Stimulated activated CD8-positive, alpha-beta memory T cell treated with anti-CD3 and anti-CD28 coated beads, Interleukin-7, amount 100 ng/mL, for 1 hour (primary cell): ENCODE measurements at places on chromosomes 4 and X.

- DNase-seq: no peak
Measured at GRCh38 chr4:74223801-74224200, 65.9 kb downstream of the MTHFD2L start.

- DNase-seq: no peak
Measured at GRCh38 chr4:81096566-81096965, 66.1 kb downstream of the BMP3 start.

DNA sequence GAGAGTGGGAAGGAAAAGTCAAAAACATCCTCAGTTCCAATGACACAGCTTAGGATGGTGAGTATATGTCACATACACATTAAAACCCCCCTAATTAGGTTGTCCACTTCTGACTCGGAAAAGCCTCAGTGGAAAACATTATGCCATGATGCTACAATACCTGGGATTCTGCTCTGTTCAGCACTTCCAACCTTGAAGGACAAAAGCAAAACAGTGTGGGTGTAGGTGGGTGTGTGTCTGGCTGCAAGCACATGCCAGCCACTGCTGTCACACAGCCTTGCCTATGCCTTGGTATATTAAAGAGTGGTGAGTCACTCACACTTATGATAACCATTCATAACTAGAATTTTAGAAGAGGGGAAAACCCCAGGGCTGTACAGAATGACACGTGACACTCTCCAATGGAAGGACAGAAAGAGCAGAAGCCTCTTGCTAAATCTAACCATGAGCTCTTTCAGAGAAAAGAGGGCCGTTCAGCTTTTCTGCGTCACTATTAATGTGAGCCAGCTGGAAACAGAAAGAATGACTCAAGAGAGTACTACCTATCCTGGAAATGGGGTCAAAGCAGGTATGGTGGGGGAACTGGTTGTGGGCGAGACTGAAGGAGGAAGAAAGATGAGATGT lies 159.6 kb downstream of the TET2 start:
- DNase-seq: no peak

DNA sequence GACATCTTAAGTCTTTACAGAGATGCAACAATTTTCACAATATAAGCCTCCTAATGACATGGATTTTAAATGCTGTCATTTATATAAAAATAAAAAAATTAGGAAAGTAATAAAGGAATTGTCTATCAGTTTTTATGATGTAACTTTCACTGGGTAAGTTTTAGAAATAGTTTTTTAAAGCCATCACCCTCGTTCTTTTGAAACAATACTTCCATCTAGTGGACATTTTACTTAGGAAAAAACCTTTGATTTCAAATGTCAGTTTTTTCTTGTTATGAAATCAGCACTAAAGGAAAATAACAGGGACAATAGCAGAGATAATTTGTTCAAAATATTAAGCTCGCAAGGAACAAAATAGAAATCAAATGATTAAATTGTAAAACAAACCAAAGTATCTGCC lies 24.3 kb upstream of the NDNF start:
- no peak for DNase-seq

- no peak for DNase-seq
Measured at GRCh38 chr4:1031956-1032795, 20.8 kb downstream of the FGFRL1 start.

DNA sequence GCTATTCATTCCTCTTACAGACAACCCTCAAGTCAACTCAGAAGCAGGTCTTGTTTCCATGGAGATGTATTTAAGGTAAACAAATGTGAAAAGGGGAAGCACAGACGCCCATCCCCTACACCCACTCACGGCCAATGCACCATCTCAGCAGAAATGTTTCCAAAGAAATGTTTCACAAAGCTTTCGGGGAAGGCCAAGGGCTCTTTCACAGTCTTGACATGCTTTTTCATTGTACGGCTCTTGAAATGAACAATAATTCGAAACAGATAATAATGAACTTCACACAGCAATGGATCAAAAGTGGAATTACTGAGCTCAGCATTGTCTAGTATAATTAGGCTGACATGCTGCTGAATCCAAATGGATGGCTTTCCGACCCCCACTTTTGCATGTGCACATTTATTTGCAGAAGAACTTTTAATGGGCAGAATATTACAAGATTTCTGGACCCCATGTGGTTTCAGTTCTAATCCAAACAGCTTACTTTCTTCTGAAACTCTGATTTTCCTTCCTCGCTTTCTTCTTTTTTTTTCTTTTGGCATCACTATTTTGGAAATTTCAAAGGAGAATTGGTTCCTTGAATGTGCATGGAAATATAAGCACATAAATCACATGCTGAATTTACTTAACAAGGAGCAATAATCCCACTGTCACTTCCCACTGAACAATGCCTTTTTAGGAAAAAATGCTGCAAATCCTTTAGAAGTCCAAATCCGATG lies 160.9 kb downstream of the SMIM20 start:
- DNase-seq: no peak

DNA sequence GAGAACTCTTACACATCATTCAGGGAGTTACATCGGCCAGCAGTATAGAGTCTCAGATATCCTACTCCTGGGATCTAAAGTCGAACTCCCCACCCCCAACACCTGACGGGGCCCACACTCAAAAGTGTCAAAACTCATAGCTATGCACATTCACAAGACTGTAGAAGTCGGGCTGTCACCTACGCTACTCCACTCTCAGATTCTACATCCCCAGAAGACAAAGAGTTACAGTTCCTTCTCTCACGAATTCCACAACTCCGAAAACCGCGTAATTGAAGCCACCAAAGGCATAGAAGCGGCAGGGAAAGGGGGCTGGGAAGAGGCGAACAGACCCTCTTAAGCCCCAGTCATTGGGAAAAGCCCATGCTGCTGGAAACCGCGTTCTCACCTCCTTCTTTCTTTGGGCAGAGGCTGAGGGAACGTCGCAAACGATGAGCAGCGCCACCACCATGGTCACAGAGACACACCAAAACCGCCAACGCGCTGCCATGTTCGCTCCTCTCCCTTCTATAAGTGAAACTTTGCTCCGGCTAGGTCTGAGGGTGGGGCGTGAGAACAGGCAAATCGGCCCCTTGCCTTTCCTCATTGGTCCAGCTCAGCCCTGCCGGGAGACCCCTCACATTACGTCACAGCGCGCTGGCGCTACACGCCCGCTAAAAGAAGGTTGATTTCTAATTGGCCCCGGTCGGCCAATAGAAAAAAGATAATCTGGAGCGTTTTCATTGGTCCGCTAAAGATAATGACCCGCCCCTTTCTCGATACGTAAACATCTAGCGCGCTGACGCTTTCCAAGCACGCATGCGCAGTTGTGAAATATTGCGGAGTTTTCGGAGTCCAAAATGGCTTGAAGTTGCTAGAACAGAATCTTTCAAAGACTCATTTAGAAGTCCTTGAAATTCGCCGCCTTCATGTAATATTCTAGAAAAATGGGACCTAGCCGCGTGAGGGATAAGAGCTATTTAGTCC lies at the start of gene MAGT1:
Gene MAGT1 (minus strand): TSS at position 515 of the 966 bp plus-strand sequence. CDS start 25 bp downstream, at position 490.
- peak; percentile 70 for DNase-seq

DNA sequence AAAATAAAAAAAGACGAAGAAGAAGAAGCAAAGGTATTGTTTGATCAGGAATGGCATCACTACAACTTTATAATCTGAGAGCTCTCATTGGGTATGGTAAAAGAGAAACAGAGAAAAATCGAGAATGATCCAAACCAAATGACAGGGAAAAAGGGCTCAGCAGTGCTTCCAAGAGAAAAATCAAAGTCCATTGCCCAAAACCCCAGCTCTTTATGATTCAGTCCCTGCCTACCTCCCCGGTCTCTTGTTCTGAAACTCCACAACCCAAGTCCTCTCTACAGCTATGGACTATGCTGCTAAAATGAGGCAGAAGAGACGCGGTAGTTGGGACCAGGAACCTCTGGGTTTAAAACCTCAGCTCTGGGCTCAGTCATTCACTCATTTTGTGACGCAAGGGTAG lies 341.1 kb upstream of the PPARGC1A start:
- no peak for DNase-seq
